Gastroesophageal sphincter (tissue), 4 donors: ENCODE measurements at places on chromosomes 6 and 20. TPM values are rescaled to one million over a fixed set of nuclear protein-coding genes. Genes with fewer than 3 reads are reported as not detected.

- no peak for ATAC-seq
Measured at GRCh38 chr6:143399775-143400174, 50.7 kb downstream of the ADAT2 start.

The BPI gene
- 0.27 TPM for total RNA-seq

GRCh38 chr6:41342241-41342640 lies 6.8 kb downstream of the NCR2 start:
- no peak for ATAC-seq

DNA sequence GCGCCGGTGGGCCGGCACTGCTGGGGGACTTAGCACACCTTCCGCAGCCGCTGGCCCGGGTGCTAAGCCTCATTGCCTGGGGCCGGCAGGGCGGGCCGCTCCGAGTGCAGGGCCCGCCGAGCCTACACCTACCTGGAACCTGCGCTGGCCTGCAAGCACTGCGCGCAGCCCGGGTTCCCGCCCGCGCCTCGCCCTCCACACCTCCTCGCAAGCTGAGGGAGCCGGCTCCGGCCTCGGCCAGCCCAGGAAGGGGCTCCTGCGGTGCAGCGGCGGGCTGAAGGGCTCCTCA lies 10.7 kb upstream of the MPC1 start:
- no peak for ATAC-seq

GRCh38 chr20:35277127-35277526 lies 795 bp downstream of the MMP24OS start:
- no peak for ATAC-seq

- no peak for ATAC-seq
Measured at GRCh38 chr20:41183391-41183790, 46.0 kb downstream of the PLCG1 start.

DNA sequence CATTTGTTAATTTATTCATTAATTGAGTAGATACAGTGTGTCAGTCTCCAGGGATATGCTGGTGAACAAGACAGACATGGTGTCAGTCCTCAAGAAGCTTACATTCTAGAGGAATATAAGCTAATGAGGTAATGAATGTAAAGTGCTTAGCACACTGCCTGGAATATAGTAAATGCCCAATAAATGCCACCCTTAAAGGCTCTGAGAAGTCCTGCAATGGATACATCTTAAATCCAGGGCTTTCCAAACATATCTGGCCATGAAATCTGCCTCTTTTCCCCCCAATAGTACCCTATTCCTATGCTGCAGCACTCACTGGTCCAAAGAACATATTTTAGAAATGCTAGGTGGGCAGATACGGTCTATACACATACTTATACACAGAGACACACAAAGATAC lies 49.2 kb upstream of the CTNNBL1 start:
- ATAC-seq, result no peak

The SLC22A7 gene
- total RNA-seq, result not detected

DNA sequence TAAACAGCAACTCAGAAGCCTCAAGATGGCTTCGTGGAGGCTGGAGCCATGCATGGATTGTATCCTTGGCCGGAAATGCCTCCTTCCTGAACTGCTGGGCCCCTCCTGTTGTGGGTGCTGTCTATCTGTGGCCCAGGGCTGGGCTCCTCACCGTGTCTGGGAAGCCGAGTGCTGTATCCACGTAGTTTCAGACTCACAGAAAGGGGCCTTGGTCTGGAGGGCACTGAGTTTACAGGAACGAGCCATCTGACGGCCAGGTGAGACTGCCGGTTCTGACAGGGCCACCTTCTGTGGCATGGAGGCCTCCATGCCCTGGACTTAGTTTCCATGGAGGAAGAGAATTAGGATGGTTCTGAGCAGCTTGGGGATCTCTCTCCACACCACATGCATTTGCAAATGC lies 142.2 kb downstream of the ERMARD start:
- ATAC-seq, result no peak

DNA sequence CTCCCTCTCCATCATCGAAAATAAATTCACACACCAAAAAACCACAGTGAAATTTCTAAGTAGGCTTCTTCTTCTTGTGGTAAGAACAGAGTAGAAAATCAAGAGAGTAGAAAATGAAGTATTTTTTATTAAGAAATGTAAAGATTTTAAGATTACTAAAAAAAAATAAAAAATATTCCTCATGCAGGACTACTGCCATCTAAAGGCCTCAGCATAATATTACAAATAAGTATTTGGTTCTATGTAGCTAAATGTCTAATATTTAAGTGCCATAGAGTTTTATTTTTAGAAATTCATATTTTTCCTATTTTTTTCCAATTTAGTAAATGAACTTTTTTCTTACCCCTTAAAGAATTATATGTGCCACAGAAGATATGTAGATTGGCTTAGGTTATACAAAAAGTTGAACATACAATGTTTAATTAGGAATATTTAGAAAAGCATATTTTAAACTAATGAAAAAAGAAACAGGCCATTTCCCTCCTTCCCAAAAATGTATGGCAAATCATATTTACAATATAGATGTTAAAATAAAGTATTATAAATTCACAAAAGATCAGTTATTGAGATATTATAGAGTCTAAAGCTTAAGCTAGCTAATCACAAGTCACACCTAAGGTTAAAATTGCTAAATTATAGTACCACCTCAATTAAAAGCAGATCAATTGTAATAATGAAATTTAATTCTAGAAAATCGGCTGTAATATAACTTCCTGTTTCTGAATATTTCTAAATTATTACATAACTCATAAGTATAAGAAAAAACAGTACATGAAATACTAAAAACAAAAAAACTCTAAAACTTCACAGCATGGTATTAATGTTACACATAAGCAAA lies 3.5 kb upstream of the NT5DC1 start:
- no peak for ATAC-seq
